ENCODE measurements at places on chromosomes 2 and 18. TPM values are rescaled to one million over a fixed set of nuclear protein-coding genes. Genes with fewer than 3 reads are reported as not detected.
A peak's percentile ranks its signal among the peaks of the same experiment; 100 is the strongest.

DNA sequence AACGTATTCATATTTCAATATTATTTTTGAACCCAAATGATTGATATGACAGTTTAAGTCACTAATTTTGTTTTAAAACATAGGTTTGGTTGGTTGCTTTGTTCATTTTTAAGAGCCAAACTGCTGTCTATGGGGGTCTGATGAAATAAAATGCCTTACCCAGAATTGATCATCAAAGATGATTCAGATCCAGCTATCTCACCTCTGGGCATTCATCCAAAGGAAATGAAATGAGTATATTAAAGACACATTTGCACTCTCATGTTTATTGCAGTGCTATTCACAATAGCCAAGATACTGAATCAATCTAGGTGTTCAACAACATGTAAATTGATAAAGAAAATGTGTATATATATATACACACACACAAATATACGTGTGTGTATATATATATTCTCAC lies 326.9 kb upstream of the GULP1 start:
- DNase-seq = no peak

- peak; percentile 85 for DNase-seq
Measured at GRCh38 chr2:239257511-239257937, 143.3 kb downstream of the HDAC4 start.

GRCh38 chr2:30213907-30214463 lies 17.3 kb upstream of the LBH start:
- no peak for DNase-seq

DNA sequence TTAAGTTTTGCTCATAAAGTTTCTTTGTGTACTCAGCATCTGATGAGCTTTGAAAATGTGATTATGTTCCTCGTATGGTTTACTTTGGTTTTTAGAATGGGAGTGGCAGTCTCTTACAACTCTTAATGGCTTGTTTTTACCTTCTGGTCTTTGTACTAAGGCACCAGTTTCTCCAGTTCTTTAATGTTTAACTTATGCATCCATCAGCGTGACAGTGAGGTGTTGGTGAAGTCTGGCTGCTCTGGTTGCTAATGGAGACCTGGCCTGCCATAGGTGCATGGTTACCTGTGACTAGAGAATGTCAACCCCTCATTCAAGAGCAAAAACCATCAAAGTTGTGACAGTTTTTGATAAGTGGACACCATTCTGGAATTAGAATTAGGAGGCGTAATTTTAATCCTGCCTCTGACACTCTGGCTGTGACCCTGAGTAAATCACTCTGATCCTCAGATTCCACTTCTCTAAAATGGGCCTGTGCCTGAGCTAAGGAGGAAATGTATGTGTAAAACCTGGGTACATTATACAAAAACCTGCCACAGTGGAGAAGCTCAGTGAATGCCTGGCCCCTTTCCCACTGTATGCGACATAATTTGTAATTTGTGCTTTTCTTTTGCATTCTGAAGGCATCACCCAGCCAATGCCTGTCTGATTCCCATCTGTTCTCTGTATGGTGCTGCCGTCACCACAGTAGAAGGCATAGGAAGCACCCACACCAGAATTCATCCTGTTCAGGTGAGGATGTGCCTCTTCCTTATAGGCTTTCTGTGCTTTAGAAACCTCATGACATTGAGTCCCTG lies 11.2 kb downstream of the AOX1 start:
- DNase-seq = no peak

DNA sequence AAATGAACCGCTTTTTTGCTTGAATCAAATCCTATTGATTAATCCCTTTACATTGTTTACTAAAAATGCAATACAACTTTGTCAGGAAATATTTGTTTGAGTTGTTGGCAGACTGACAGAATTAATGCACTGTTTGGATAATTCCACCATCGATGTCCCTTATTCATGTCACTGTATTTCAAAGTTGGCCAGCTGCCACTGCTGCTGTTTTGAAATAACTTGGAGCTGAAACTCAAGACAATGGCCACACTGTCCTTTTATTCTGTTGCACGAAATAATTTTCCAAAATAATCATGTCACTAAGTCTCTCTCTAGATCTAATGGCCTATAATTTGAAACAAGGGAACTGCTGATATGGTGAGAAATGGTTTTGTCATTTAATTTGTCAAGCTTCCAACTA lies 55.2 kb upstream of the PAX3 start:
- DNase-seq = no peak

DNA sequence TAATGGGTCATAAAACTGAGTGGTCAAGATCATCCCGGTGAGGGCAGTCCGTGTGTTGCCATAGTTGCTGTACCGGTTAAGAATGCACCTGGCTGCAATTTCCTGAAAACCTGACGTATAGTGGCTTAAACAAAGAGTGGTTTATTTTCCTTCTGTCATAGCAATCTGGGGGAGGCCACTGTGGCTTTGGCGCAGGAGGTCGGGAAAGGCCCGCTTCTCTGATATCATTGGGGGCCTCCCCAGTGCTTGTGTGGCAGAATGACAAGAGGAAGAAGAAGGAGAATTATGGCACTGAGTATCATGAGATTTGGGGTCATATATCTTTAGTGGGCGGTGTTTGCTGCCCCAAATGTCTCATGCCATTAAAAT lies 4.4 kb downstream of the C2orf92 start:
- DNase-seq = no peak

DNA sequence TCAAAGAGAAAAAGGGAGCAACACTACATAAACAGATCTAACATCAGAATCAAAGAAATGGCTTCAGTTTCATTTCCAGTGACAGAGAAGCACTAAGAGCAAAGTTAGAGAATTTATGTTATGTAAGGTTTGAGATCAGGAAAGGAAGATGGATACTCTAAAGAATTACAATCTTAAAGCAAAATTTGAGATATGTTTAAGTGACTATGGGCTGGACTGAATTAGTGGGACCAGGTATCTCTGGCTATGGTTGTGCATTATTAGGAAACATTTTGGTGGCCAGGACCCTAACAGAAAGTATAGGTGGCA lies 208.2 kb downstream of the CCDC178 start:
- DNase-seq = no peak

GRCh38 chr2:85937069-85937439 lies 48.3 kb upstream of the ST3GAL5 start:
- no peak for DNase-seq

DNA sequence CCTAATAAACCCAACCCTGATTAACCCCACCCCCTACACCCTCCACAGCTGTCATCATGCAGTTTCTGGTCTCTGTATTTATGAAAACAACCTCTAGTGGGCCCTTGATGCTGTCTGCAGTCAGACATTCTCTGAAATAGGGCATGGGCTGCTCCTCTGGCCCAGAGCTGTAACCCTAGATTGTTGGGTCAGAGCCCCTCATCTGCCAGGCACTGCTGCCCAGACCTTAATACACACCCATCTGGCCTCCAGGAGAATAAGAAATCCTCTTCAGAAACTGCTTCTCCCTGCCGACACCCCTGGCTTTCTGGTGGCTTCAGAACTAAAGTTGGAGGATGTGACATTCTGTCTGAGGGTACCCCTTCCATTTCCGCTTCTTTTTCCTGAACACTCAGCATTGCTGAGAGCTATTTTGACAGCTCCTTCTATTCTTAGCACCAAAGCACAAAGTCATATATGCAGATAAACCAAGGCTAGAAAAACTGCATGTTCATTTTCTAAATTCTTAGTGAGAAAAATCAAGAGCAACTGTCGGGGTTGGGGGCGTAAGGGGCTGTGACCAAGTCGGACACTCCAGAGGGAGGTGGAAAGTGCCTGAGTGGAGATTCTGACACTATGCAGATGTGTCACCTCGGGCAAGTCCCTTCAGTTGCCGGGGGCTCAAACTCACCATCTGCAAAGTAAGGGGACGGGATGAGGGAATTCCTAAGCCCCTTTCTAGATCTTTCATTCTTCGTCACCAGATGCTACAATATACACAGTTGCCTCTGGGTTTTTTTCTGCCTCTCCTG lies 28.7 kb downstream of the SRSF7 start:
- DNase-seq = no peak

The LYG2 gene
- total RNA-seq = not detected

The GRP gene
- not detected for total RNA-seq

The SPDYA gene
- total RNA-seq = 0.28 TPM
